Stimulated activated CD8-positive, alpha-beta memory T cell treated with anti-CD3 and anti-CD28 coated beads, Interleukin-12 subunit alpha, Interleukin-12 subunit beta, amount 100 ng/mL, for 4 hours (primary cell): ENCODE measurements at places on chromosomes 7 and 10.

DNA sequence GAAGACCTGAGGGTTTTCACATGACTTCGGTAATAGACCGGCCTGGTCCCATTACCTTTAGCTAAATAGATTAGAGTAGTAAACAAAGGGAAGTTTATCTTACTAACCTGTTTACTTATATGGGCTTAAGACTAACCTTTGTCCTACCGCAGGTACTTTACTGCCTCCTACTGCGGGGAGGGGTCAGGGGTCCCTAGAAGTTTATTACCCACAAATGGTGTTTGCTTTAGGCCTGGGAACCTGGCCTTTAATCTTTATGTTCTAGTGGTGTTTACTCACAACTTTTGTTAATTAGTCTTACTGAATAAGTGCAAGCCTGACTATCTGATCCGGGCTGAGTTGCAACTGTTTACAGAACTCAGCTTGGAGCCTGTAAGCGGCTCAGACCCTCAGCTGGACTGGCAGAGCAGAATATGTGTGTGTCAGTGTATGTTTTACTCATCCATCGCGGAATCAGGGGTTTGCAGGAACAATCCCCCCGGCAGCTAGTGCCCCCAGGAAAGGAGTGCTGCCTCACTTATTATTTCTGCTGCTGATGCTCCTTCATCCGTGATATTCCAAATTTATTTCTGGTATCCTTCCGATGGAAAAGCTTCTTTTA, 578.9 kb upstream of the SEMA3D start:
- no peak for DNase-seq

DNA sequence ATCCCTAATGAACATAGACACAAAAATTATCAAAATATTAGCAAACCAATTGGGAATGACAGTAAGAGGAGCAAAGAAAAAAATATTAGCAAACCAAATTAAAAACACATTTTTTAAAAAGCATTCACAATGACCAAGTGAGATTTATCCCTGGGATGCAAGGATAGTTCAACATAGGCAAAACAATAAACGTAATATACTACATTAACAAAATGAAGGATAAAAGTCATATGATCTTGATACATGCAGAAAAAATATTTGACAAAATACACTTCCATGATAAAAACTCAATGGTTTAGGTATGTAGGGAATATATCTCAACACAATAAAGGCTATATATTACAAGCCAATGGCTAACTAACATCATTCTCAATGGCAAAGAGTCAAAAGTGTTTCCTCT, 83.3 kb downstream of the CRPPA start:
- DNase-seq: no peak

- no peak for DNase-seq
Observed at GRCh38 chr10:14329746-14330173, 964 bp downstream of the FRMD4A start.

DNA sequence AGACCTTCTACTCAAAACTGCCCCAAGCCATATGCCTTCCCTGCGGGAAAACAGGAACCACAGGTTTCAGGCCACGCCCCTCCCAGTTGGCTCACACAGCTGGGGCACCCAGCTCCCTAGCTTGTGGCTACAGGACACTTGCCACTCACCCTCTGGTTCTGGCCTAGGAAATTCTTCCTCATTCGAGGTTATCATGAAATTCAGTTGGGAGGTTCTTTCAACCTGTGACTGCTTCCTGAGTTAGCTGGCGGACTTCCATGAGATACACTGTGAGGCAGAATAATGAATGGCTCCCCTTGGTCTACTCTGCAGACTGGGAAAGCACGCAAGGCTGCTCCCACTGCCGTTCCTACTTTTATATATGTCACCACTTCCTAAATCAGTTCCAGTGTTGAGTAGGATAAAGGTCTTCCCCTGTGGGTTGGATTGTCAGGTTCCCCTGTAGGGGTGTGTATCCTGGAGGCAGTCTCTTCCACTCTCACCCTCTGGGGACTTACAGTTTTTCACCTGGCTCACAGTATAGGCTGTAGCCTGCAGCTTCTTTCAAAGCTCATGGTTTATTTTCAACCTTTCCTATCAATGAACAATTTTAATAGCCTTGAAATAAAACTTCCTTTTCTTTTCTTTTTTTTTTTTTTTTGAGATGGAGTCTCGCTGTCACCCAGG, 37.0 kb downstream of the GPR22 start:
- no peak for DNase-seq

GRCh38 chr10:86139066-86139657, 227.4 kb downstream of the GRID1 start:
- DNase-seq: no peak

DNA sequence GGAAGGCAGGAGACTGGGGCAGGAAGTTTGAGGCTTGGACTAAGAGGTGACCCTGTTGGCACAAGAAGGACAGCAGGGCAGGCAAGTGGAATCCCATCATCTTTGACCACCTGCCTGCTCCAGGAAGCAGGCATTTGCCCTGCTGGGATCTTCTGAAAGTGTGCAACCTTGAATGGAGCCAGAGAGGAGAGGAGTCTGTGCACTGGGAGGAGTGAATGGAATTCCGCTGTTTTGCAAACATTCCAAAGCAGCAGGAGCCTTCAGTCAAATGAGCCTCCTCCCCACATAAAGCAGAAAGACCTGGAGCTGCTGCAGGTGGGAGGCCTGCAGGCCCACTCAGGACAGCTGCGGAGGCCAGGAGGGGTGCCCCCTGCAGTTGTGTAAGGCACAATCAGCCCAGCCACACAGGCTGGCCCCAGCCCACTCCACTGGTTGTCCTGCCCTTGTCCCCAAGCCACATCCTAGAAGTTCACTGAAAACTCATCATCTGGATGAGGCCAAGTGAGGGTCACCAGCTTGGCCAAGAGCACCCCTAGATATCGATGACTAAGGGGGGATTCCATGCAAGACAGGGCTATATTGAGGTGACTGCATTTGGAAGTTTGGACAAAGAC, 249.5 kb downstream of the RPS24 start:
- no peak for DNase-seq

DNA sequence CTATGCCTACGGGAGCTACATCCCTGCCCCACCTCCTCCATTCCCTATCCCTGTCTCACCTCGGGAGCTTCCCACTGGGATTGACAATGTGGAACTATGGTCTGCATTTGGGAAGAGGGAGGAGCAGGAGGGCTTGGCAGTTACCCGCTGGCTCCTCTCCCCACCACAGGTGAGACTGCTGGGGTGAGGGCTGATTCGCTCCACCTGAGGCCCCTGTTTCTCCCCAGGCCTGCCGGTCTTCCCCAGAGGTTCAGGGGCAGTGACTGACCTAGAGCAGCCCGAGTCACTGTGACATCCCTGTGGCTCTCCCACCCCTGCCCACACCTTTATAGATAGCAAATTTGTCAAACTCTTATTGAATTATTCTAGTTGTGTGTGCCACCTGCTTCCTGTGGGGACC, 252.6 kb downstream of the GLRX3 start:
- no peak for DNase-seq

GRCh38 chr7:22400150-22400814, 43.3 kb upstream of the RAPGEF5 start:
- DNase-seq: no peak

GRCh38 chr7:26180792-26181198, 19.8 kb downstream of the HNRNPA2B1 start:
- DNase-seq: no peak

GRCh38 chr10:1070919-1071318, 14.7 kb downstream of the WDR37 start:
- DNase-seq: no peak

GRCh38 chr10:112409755-112410154, 35.8 kb downstream of the ACSL5 start:
- no peak for DNase-seq

- no peak for DNase-seq
Observed at GRCh38 chr7:115087437-115087836, 165.5 kb downstream of the MDFIC start.

DNA sequence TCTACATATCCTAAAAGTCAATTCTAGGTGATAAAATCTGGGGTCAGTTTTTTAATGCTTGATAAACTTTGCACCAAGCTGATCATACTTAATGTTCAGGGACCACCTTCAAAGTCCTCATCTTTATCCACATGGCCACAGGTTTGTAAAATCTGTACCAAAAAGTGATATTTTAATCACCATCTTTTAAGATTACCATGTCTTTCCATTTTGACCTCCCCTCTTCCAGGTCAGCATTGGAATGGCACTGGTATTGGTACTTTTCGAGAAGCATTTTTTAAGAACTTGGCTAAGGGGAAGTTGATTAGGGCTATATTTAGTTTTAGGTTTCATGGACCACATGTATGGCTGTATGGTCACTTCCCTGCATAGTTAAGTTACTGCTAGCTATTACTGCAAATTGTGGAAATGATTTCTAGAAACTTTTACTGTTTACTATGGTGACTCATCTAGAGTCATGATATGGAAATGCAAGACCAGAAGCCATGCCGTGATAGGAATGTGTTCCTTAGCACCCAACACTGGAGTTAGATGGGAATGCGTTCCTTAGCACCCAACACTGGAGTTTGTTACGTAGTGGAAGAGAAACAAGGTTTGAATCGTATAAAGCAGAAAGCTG, 50.8 kb upstream of the ABLIM1 start:
- no peak for DNase-seq

GRCh38 chr7:127715901-127716300, 63.9 kb downstream of the SND1 start:
- no peak for DNase-seq

DNA sequence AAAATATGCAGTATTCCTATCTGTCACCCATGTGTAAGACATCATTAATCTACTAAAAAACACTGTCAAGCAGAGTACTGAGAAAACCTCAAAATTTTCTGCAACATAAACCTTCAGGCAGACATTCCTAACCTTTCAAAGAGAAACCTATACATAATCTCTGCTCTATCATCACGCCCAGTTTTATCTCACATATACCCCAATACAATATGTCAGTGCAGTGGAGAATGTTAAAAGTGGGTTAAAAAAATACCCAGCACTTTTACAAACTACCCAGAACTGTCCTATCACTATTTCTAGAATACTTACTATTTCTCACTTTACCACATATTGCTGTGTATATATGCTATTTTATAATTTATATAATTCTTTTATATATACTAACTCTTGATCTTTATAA, 922.0 kb upstream of the SORCS1 start:
- no peak for DNase-seq

GRCh38 chr10:97096261-97097083, 89.3 kb downstream of the SLIT1 start:
- DNase-seq: peak; percentile 27

DNA sequence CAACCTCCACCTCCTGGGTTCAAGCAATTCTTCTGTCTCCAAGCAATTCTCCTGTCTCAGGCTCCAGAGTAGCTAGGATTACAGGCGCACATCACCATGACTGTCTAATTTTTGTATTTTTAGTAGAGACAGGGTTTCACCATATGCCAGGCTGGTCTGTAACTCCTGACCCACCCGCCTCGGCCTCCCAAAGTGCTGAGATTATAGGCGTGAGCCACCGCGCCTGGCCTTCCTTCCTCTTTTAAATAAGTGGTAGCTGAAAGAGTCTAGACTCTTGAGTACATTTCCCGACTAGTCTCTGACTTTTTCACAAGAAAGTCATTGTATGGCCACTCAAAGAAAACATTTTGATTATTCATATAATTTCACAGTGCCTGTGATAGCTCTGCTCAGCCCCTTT, 636.2 kb upstream of the ANKRD30A start:
- no peak for DNase-seq

- no peak for DNase-seq
Observed at GRCh38 chr7:69502358-69502757, 95.9 kb upstream of the AUTS2 start.

- no peak for DNase-seq
Observed at GRCh38 chr10:71093531-71093930, 118.8 kb upstream of the UNC5B start.

DNA sequence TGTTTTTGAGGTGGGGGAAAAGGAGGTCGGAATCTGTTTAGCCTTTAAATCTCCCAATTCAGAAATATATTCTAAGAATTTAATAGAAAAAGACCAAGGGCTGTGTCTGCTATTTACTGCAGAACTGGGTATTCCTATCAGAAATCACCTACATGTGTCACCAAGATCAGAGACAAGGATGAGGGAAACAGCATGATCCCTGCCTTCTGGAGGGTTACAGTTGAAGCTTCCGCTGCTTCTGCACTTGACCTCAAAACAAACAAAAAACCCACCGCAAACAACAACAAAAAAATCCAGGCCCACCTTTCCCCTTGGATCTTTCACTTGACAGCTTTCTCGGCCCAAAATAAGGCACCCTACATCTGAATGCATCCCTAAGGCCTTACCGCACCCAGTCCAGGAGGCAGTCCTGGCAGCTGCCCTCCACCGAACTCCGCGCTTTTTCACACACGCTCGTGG, 750 bp upstream of the CDK14 start:
- DNase-seq: no peak

DNA sequence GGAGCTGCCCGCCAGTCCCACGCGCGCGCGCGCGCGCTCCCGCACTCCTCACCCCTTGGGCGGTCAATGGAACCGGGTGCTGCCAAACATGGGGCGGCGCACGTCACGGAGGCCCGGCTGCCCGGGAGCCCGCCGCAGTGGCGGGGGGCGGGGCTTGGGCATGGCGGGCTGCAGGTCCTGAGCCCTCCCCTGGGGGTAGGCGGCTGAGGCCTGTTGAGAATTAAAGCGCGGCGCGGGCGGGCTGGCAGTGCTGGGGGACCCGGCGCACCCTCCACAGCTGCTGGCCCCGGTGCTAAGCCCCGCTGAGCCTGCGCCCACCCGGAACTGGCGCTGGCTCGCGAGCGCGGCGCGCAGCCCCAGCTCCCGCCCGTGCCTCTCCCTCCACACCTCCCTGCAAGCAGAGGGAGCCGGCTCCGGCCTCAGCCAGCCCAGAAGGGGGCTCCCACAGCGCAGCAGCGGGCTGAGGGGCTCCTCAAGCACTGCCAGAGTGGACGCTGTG, 634.2 kb downstream of the ANKRD7 start:
- DNase-seq: no peak

GRCh38 chr7:30224511-30225062, 59.8 kb upstream of the ZNRF2 start:
- no peak for DNase-seq

GRCh38 chr10:1203704-1204103, 147.5 kb downstream of the WDR37 start:
- DNase-seq: no peak

- no peak for DNase-seq
Observed at GRCh38 chr7:100567751-100568175, 5.9 kb downstream of the SAP25 start.

- no peak for DNase-seq
Observed at GRCh38 chr7:76074306-76074971, 26.5 kb downstream of the MDH2 start.

GRCh38 chr7:114921631-114922025, 266 bp upstream of the MDFIC start:
- DNase-seq: peak; percentile 5

- peak; percentile 70 for DNase-seq
Observed at GRCh38 chr10:128047351-128047750, 78.9 kb downstream of the MKI67 start.

GRCh38 chr10:117590101-117590875, 47.7 kb downstream of the EMX2 start:
- DNase-seq: no peak

DNA sequence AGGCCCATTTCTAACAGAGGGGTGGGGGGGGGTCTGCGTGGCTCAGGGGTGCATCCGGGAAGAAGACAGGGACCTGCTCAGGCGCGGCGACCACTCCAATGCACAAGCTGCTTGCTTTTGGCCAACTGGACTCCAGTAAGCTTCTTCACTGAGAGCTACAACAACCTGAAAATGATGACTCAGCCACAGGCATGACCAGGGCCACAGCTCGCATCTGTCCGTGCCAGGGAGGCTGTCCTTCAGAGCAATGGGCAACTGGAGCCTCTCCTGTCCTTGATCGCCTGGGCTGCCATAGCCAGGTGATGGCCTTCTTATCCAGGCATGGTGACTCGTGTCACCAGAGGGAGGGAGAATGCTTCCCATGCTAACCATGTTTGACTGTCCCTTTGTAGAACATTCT, 81.6 kb upstream of the RNF32 start:
- no peak for DNase-seq
